Left cardiac atrium (tissue), 4 donors: ENCODE measurements at places on chromosomes 1 and 21.
A peak's percentile ranks its signal among the peaks of the same experiment; 100 is the strongest.

DNA sequence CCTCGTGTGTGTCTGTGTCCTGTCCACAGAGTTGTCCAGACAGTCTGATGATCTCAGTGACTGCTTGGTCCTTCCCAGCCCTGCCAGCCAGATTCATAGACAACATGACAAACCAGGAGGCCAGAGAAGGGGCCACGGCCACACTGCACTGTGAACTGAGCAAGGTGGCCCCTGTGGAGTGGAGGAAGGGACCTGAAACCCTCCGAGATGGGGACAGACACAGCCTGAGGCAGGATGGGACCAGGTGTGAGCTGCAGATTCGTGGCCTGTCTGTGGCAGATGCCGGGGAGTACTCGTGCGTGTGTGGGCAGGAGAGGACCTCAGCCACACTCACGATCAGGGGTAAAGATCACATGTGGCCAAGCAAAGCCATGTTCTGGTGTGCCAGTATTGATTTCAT lies 96.4 kb downstream of the OBSCN start:
- peak; percentile 10 for DNase-seq

DNA sequence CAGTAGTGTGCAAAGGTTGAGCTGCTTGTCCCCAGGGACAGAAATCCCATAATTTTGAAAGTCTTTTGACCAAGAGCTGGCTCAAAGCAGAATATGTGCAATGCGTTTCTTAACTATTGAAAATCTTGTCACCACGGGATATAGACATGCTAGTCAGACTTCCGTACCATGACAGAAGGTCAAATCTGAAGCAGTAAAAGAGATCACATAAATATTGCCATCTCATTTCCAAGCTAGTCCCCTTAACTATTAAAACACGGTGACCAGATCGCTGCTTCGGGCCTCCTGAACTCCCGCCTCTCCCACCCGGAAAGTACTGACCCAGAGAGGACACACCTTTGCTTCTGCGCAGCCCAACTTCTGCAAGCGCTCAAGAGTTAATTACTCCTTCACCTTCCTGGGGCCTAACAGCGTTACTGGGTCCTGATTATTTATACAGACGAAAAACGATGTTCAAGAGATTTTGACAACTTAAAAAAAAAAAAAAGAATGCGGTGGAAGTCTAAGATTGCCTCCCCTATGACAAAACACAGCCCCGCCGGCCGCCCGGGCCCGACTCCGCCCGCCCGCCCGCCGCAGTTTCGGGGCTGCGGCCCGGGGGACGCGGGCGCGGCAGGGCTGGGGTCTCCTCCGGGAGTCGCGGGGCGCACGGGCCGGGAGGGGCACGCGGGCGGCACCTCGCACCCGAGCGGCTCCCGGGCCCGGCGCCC lies 692 bp downstream of the SORT1 start:
- DNase-seq = no peak

- DNase-seq = no peak
Observed at GRCh38 chr1:184210862-184211261, 159.3 kb downstream of the TSEN15 start.

DNA sequence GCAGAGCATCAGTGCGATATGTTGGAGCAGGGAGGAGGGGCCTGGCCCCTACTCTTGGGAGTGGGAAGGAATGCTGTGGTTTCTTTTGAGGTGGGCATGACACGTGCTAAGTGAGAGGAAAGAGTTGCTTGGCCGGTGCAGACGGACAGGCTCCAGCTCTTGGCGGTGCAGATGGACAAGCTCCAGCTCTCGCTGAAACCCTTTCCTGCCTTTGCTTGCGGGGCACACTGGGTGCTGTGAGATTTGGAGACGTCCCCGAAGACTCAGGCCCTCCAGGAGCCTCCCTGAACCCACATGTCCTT lies 15.9 kb downstream of the PDXK start:
- DNase-seq = no peak

DNA sequence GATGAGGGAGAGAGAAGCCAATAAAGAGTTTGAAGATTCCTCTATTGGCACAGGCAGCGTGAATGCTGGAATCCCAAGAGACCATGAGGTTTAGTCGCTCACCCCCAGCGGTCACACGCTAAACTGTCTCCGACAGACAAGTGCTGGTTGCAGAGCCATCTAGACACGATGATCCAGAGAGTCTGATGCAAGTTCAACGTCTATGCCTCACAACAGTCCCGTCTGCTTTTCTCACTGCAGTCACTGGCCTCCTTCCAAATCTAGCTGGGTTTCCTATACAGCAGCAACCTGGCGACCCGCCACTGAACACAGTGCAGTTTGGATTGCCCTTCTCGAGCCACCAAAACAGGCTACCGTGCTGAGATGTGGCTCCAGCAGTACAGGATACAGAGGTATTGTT lies 98.6 kb upstream of the KRTAP19-8 start:
- peak; percentile 68 for DNase-seq

GRCh38 chr1:74641876-74642275 lies 31.7 kb downstream of the ERICH3 start:
- no peak for DNase-seq

- DNase-seq = no peak
Observed at GRCh38 chr1:220918285-220918951, 39.2 kb downstream of the HLX start.

DNA sequence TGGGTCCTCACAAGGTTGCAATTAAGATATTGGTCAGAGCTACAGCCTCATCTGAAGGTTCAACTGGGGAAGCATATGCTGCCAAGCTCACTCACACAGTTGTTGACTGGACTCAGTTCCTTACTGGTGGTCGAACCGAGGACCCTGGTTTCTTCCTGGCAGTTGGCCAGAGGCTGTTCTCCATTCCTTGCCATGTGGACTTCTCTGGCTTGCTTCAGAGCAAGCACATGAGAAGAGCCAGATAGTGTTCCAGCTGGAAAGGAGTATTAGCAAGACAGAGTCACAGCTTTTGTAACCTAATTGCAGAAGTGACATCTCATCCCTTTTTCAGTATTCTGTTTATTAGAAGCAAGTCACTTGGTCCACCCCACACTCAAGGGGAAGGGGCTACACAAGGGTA lies 23.6 kb downstream of the POU2F1 start:
- no peak for DNase-seq

GRCh38 chr1:115428256-115428655 lies 90.2 kb upstream of the NGF start:
- DNase-seq = no peak

DNA sequence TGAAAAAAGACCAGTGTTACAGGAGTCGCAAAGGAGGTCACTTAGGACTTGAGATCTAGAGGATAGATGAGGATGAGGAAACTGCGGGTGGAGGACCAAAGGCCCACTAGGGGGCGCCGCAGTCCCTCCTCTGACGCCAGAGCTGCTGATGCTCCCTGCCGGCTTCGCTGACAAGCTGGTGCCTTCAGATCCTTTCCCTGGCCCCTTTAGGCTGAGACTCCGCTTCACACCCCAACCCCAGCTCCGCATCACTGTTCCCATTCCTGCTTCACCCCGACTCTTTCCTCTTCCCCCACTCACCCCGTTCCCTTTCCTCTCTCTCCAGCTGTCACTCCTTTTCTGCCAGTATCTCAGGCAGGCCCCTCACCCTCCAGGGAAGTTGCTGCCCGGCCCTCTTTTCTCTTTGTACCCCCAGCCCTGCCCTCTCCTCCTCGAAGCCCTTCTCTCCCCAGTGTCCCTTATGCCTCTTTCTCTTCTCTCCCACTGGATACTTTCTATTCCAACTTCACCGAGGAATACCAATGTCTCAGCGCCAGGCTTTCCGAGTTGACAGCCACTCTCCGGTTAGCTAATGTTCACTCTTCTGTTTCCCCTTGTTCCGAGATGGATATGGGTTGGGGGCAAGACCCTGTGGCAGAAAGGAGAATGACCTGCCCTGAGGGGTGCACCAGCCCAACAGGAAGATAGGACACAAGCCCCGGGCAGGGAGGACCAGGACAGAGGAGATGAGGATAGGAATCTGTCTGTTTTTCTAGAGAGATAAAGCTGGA lies 4.5 kb downstream of the KCNJ9 start:
- peak; percentile 83 for DNase-seq
